AG09309 (cell line): ENCODE measurements at places on chromosomes 5 and 9.

DNA sequence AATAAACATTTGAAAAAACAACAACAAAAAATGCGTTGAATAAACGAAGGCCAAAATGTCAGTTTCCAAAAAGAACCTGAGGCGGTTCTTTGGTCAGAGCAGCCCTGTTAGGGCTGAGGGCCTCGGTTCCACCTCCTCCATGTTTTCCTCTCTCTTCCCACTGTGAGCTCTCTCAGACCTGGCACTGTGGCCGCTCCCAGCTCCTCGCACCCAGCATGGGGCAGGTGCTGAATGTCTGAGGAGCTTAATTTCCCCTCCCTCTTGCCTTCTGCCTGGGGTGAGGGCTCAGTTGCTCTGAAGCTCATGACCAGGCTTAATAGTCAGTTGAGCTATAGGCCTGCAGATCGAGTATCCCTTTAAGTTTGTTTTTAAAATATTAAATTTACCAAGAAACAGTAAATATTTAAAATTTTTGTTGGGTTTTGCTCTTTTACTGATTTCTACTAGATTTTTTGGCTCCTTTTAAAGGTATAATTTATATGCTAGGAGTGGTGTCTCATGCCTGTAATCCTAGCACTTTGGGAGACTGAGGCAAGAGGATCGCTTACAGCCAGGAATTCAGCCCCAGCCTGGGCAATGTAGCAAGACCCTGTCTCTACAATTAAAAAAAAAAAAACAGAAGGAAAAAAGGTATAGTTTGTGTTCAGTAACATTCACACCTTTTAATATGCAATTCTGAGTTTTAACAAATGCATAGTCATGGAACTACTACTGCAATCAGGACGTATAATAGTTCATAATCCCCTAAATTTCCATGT is 28.1 kb downstream of the DAPK1 start:
- DNase-seq: no peak

- DNase-seq: no peak
Observed at GRCh38 chr9:120522558-120522957, 57.4 kb downstream of the CDK5RAP2 start.

GRCh38 chr5:69105996-69106906 is 12.4 kb downstream of the SLC30A5 start:
- DNase-seq: no peak

DNA sequence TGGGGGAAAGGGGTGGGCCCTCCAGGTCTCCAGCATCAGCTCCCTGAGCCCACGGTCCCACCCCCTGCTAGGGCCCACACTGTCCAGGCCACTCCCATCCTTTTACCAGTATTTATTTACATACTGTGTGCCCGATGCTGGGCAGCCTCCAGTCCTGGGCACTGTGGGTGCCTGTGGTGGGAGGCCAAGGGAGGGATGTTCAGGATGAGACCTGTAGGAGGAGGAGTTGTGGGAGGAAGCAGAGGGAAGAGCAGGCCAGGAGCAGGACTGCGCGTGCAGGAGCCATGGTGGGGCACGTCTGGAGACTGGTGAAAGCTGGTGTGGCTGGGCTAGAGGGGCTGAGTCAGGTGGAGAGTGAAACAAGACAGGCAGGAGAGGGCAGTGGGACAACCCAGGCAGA is 267.4 kb downstream of the HSPA4 start:
- no peak for DNase-seq

DNA sequence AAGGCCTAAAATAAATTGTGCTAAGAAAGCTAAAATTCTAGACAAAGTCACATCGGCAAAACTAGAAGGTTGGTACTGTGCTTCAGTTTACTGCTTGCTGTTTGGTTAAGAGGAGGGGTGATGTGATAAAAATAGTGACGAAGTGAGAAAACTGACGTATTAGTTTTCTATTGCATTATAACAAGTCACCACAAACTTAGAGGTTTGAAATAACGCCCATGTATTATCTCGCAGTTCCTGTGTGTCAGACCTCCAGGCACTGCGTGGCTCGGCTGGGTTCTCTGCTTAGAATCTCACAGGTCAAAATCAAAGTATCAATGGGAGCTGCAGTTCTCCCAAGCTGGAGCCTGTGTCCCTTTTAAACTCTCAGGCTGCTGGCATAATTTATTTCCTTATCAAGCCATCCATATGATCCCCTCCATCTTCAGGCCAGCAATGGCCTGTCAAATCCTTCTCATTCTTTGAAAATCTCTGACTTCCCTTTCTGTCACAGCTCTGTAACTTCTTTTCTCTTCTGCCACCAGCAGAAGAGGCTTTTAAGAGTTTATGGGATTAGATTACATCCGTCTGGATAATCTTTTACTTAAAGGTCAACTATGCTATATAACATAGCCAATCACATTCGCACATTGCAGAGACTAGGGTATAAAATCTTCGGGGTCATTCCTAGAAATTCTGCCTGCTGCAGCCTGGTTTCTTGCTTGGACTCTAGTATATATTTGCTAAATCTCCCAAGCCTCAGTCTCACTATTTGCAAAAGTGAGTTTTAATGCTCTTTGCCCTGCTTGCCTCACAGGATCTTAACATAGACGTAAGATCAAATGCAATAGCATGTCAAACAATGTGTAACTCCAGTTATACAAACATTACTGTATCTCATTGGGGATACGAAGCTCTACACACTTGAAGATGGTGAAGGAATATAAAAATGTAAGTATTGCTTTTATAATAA is 104.0 kb upstream of the CDKN2B start:
- DNase-seq: no peak

GRCh38 chr9:128902351-128903078 is 18.3 kb upstream of the PHYHD1 start:
- DNase-seq: no peak

GRCh38 chr9:129406278-129407225 is 214.3 kb downstream of the C9orf50 start:
- DNase-seq: no peak

- DNase-seq: no peak
Observed at GRCh38 chr5:148909766-148910165, 83.4 kb downstream of the ADRB2 start.

DNA sequence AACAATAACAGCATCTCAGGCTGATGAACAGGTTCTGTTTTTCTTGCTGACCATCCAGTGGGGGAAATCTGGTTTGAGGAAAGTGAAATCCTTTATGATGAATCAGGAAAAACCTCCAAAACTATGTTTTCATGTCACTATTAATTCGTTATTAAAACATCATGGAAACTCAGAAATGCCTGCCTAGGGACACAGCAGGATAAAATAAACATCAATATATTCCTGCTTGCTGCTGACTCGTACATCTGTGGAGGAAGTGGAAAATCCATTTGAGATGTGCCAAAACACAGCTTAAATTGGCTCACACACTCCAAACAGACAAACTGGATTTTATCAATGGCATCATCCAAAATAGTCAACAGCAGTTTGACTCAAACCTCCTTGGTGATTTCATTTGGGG is 53.0 kb downstream of the TEK start:
- no peak for DNase-seq

- no peak for DNase-seq
Observed at GRCh38 chr9:90961375-90961774, 159.8 kb downstream of the SYK start.

DNA sequence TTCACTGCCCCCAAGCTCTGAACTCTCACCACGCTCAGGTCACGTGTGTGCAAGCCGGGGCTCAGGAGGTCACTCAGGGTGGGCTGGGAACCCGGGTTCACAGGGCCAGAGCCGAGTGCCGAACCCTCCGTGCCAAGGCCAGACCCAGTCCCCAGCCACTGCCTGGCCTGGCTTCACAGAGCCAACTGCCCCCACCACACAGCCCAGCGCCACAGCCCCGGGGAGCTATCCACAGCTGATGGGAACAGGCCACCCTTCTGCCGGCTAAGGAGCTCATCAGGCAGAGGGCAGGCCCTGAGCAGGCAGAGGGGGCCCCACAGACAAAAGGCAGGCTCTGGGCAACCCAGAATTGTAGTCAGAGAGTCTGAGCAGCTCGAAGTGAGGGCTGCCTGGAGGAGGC is 117.0 kb downstream of the VAV2 start:
- no peak for DNase-seq

DNA sequence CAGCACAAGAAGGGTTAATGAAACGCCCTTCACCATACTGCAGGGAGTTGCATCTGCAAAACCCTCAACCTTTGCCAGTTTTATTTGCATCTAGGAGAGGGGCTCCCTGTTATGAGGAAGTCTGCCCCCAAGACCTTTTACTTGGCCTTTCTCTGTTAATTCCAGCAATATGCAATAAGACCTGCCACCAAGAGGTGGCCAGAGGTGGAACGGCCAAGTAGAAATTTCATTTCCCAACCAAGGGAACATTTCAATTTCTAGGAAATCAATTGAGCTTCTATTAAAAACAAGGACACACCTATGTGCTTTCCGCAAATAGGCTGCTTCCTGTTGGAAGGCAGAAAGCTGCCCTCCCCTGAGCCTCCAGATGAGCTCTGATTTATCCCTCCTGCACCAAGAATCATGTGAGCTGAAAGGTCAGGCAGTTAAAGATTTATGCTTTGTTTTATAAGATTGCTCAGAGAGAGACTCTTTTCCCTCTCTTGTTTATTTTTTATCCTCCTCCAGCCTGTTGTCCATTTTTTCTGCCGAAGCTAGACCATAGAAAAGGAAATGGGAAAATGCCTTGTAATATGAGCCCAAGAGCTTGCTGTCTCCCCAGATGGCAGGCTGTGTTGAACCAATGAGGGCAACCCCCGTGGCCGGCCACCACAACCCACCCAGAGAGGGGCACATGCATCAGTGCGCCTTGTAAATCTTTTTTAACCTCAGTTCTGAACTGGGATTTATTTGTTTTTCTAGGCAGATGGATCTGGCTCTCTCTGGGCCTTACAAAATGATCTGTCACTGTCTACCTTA is 572.8 kb downstream of the TLE1 start:
- no peak for DNase-seq

DNA sequence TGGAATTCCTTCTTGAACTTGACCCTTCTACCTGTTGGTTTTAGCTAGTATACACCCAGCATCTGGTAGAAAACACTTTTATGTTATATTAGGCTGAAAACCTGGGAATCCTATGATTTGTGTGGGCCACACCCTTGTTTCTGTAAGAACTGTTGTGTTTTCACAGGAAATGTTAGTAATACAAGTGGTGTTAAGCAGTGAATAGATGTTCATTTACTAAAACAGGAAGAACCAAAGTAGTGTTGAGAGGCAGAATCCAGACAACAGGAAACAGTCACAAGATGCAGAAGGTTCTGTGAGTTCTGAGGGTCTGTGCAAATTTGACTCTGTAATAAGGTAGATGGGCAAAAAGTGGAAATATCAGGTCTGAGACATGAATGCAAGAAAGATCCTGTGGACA is 73.0 kb upstream of the RAI14 start:
- no peak for DNase-seq

DNA sequence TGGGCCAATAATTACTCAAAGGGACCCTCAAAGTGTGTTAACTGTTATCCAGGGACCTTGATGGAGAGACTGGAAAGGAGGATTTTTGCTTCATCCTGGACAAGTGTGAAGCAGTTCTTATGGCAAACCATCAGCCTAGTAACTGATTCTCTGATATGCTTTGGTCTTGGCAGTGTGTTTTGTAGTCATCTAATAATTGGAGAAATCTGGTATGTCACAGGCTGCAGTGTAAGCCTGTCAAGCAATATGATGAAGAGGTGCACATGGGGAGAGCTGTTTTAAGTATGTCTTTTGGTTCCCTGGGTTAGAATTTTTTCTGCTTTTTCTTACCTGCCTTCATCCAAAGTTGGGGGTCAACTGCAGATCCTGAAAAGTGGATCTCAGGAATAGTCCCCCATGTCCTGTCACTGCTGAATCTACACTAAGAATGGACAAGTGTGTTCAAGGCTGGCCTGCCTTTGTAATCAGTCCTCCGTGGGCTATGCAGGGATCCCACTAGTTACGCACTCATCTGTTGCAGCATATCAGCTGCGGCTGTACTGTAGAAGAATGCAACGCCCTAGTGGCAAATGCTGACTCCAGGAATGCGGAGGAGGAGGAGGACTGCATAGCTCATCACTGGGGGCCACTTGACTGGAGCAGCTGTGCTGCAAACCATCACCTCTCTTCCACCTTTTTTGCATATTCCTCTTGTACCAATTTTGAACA is 1.9 kb downstream of the SPTAN1 start:
- DNase-seq: peak; percentile 60

DNA sequence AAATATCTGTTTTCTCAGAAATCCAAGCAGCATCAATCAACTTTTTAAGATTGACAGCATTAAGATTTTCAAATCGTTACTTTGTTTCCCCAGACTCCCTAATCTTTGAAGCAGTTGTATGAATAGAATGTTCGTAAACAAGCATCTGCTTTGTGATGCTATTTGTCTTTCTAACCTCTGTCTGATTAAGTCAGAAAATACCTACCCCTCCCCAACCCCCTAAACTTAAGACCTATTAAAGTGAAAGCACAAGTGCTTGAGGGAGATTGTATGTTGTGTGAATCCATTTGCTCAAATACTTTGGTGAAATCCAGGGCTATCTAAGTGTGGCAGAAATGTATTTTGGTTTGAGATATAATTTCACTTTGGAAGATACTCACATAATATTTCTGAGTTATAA is 47.9 kb upstream of the C5orf47 start:
- no peak for DNase-seq

DNA sequence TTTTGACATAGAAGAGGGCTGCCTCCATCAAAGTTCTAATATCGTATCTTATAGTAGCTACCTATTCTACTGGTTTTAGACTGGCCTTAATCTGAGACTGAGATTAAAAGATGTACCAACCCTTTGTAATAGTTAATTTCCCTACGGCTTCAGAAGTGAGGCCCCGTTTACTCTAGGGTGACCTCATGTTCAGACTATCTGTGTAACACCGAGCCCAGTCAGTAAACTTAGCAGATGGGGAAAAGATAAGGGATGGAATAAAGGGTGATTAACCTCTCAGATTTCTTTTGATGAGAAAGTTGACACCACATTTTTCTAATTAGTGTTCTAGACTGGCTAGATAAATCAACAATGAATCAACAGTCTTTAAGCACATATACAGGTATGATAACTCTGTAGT is 283.1 kb downstream of the KCTD16 start:
- DNase-seq: no peak

DNA sequence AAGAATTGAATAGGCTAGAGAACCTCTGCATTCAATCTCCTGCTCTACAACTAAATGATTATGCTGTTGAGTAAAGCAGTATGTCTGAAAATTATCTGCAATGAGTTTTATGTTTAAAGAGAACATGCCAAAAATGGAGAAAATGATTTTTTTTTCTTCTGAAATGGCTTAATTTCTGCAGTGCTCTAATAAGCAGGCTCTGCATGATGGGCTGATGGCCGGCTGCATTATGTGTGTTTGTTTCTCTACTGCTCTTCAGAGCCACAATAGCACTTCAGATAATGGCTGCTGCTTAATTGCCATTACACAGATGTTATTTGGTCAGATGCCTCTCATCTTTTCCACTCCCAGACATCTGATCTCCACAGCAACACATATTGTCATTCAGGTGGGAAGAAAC is 286.4 kb upstream of the DMAC1 start:
- no peak for DNase-seq

GRCh38 chr9:108108852-108109448 is 619.4 kb upstream of the KLF4 start:
- DNase-seq: no peak
